ENCODE measurements at places on chromosomes 11 and 22.

GRCh38 chr11:63556404-63557013 lies 6.7 kb downstream of the PLAAT2 start:
- no peak for DNase-seq

DNA sequence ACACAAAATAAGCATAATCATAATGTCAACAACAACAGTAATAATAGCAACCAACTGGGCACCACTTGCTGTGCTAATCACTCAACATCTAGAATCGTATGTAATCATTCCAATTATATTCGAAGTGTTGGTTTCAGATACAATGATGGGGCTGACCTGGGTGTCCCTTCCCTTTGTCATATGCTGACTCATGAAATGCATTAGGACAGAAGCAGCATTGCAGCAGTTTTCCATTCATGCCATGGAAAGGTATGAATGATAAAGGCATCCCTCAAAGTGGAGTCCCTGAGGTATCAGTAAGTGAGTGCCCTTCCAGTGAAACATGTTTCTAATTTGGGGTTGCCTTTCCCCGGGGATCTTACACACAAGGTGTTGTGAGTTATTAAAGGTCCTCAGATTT lies 46.3 kb upstream of the ANO3 start:
- no peak for DNase-seq

- DNase-seq: peak; percentile 82
These were observed 3.5 kb downstream of the PHLDB1 start for GRCh38 chr11:118610773-118611432.

DNA sequence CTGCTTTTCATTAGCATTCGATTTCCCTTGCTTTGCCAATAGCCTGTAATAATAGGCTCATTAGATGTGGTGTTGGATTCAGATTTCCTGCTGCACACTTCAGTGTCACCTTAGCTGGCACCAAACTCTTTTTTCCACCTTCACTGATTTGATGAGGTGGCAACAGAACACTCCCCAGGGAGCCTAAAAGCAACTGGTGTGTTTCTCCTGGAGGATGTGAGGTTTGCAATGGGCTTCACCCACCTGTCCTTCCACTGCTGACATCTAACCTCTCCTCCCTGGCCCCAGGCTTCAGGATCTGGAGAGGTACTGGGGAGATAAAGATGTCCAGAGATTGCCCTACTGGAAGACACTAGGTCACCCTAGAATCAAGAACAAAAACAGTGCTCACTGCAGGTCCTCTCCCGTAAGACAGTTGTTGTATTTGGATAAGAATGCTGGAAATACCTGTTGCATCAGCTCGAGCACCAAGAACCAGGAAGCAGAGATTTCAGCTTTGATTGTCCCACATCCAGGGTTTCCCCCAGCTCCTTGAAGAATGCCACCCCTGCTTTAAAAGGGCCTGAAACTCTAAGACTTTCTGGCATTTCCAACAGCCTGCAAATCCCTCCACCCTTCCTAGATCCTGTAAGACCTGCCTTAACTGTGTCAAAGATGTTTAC lies 96.9 kb downstream of the SLC1A2 start:
- no peak for DNase-seq

DNA sequence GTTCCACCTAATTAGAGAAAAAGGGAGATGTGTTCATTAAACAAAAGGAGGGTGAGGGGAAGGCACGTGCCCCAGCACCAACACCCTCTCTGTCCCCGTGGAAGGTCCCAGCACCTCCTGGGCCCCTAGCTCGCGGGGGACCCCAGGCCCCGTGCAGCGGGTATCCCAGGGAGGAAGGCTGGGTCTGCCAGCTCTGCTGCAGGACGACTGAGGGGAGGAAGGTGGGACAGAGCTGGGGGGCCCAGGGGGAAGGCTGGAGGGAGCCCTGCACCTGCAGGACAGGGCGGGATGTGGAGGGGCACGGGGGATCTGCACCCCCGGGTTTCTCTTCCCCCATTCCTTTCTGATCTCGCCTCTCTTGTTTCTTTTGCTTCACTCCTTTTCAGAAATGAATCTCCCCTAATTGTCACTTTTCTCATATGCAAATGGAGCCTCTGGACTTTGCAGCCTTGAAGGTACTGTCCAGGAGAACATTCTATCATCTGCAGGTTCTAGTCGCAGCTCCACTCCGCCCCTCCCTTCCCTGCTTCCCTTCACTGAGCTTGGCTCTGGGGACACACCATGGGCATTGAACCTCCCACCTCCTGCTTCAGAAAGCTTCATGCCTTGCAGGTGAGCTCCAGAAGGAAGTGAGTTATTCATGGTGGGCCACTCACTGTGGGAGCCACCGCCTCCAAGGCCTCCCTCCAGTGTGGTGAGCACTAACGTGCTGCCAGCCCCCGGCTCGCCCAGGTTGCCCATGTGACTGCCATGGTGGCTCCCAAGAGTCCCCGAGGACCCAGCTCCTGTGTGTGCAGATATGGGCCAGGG lies 111.0 kb downstream of the ST3GAL4 start:
- no peak for DNase-seq

GRCh38 chr11:119145551-119145950 lies 3.3 kb upstream of the ABCG4 start:
- DNase-seq: no peak

DNA sequence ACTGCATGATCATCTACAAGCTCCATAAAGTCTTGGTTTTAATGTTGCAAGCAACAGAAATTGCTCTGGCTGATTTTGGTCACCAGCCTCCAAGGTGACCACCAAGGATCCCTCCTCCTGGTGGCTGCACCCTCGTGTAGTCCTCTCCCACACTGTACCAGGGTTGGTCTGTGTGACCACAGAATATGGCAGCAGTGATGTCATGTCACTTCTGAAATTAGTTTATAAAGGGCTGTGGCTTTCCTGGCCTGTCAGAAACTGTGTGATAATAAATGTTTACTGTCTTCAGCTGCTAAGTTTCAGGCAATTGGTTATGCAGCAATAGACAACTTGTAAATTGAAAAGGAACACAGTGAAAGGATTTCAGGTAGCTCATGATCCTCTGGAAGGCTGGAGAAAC lies 5.3 kb upstream of the PRDM11 start:
- no peak for DNase-seq

DNA sequence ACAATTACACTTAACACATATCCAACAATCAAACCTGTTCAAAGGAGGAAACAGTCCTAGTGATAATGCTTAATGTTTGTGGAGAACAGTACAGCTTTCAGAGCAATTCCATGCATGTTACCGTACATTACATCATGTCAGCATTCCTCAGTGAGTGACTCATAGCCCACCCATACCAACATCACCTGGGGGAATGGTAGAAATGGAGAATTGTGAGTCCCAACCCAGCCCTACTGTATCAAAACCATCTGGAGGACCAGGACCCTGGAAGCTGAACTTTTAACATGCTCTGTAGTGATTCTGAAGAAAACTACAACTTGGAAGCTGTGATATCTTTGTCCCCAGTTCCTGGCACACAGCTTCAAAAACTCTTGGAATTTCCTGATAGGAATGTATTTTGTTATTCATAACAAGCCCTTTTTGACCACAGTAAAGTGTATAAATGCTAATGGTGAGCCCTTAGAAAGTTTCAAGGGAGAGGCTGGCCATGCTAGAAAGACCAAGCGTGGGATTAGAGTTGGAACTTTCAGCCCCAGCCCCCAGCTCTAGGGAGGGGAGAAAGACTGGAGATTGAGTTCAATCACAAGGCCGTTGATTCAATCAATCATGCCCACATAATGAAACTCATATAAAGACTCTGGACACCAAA lies 301.1 kb downstream of the BUD13 start:
- no peak for DNase-seq

DNA sequence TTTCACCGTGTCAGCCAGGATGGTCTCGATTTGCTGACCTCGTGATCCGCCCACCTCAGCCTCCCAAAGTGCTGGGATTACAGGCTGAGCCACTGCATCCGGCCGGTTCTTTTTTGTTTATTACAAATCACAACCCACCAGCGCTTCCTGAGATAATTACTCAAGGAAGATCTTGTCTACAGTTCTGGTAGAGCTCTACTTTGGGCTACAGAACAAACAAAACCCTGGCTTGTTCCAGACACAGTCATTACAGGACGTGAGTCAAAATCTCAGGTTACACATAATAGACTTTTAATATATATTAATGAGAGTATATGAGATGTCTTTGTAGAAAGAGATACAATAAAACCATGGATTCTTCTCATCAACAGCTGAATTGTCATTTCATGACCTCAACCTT lies 42.8 kb upstream of the NUP50 start:
- no peak for DNase-seq

DNA sequence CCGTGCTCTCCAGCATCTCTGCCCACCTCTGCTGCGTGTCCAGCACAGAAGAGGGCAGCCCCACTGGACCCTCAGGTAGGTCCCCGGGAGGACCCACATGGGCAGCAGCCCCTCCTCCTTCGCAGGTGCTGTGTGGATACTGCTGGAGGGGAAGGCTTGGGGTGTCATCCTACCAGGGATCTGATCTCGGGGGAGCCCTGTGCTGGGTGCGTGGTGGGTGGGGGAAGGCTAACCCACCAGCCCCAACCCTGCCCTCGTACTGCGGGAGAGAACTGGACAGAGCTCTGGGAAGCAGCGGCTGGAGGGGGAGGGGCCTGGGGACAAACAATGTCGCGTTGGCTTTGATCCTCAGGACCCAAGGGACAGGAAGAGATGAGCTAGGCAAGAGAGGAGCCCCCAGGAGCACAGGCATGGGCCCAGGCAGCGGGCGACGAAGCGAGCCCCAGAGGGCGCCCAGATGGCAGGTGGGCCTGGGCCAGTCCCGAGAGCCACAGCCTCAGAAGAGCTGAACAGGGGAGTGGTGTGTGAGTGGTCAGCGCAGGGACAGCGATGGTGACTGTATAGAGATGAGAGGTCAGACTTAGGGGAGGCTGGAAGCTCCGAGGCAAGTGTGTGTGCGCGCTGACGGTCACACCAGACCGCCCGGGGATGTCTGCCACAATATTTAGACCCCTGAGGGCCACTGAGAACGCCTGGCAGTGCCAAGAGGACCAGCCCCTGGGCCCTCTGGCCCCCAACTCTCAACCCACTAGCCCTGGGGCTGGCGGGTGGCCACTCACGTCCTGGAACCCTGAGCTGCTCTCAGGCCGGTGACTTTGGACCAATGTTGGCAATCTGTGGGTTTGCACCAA lies 1.4 kb upstream of the PIM3 start:
- no peak for DNase-seq

DNA sequence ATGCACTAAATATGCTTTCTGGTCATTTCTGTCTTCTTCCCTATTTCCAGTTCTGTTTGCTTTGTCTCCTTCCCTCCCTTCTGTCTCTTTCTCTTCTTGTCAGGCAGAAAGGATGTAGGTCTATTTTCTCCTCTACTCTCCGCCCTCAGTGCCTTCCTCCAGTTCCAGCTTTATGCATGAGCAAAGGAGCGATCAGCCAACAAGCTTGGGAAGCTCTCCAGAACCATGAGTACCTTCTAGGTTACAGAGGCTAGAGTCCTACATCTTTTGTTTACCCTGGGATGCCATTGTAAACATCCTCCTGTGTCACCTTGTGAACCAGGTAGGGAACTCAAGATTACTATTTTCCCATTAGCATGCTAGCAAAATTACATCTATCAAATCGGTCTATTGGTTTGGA lies 7.9 kb upstream of the SPON1 start:
- DNase-seq: no peak

GRCh38 chr11:95586661-95587060 lies 202.9 kb downstream of the FAM76B start:
- DNase-seq: no peak

GRCh38 chr11:83813296-83813695 lies 527.1 kb upstream of the CCDC90B start:
- DNase-seq: no peak

DNA sequence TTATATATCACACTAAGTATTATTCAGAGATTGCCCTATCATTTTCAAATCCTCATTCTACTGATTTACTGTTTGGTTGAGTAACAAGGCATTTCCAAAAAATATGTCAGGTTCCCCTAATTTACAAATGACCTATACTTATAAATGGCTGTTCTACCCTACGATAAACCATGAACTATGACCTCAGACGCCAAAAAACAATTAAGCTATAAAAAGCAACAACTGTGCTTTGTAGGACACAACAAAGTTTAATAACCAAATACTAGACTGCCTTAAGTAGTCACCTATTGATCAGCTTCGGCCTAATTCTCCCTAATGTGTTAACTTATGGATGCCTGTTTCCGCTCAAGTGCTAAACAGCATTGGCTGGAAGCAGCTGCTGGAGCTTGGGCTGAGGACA lies 53.2 kb downstream of the PICALM start:
- no peak for DNase-seq

DNA sequence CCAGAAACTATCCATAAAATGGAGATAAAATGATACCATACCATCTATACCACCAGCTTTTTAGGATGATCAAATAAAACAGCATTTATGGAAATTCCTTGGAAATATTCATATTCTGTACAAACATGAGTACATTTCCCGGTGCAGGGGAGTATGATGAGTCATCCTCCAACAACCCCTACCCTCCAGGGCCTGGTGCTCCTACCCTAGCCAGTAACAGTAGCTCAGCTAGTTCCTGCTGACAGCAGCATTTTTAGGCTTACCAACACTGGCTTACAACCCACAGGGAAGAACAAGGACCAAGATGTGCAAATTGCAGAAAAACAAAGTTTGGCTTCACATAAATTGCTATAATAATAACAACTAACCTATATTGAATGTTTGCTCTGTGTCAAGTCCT lies 406.2 kb upstream of the CADM1 start:
- DNase-seq: no peak

DNA sequence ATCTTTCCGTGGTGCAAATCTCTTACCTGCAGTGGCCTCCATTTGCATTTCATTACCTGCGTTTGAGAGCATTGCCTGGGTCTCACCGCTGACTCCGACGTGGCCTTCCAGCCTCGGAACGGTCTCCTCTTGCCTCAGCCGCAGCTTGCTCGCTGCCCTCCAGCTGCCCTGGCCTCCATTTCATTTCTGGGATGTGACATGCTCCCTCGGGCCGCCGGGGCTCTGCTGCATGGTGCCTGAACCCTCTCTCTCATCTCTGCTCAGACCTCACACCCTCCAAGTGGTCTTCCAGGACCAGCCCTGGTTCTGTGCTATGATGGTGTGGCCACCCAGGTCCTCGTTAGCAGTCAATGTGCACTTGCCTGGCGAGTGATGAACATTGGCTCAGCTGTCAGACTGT lies 229.2 kb downstream of the TBC1D22A start:
- DNase-seq: no peak

GRCh38 chr11:6202041-6202440 lies 3.0 kb downstream of the OR52W1 start:
- no peak for DNase-seq

GRCh38 chr22:24303007-24303406 lies 32.4 kb downstream of the SPECC1L start:
- no peak for DNase-seq

GRCh38 chr11:58921778-58922390 lies 17.4 kb upstream of the GLYATL1 start:
- DNase-seq: no peak

- no peak for DNase-seq
These were observed 72.7 kb downstream of the SIK2 start for GRCh38 chr11:111674941-111675340.

- DNase-seq: no peak
These were observed 33.8 kb downstream of the NEAT1 start for GRCh38 chr11:65456418-65456817.

DNA sequence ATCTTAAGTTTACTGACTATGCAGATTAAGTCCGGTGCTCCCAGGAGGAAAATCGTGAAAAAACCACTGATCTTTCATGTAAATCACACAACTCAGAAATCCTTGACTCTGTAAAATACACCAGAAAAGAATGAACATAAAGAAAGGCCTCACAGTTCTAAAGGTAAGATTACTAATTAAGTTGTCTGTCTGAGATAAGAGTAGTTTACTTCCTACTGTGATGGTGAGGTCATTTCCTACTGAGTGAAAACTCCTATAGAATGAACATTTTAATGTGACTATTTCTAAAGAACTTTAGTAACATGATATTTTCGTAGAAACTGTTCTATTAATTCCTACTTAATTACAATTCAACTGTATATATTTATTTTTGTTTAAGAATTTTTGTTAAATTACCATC lies 774.4 kb upstream of the CHORDC1 start:
- DNase-seq: no peak
